ENCODE measurements at places on chromosomes 4 and X.

GRCh38 chrX:34918856-34919255, 23.7 kb upstream of the FAM47B start:
- no peak for DNase-seq

GRCh38 chr4:110897784-110898183, 274.9 kb upstream of the PITX2 start:
- DNase-seq = no peak

DNA sequence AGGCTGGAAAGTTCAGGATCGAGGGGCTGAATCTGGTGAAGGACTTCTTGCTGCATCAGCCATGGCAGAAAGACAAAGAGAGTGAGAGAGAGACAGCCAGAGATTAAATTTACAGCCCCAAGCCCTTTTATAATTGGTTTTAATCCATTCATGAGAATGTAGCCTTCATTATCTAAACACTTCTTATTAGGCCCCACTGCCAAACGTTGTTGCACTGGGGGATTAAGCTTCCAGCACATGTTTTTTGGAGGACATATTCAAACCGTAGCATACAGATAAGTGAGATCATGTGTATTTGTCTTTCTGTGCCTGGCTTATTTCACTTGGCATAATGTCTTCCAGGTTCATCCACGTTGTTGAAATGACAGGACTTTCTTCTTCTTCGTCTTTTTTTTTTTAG, 524.7 kb downstream of the SPRY1 start:
- no peak for DNase-seq

- no peak for DNase-seq
These were observed 193.2 kb downstream of the AFAP1 start for GRCh38 chr4:7746351-7747061.

GRCh38 chr4:165440415-165441158, 61.8 kb downstream of the CPE start:
- no peak for DNase-seq

DNA sequence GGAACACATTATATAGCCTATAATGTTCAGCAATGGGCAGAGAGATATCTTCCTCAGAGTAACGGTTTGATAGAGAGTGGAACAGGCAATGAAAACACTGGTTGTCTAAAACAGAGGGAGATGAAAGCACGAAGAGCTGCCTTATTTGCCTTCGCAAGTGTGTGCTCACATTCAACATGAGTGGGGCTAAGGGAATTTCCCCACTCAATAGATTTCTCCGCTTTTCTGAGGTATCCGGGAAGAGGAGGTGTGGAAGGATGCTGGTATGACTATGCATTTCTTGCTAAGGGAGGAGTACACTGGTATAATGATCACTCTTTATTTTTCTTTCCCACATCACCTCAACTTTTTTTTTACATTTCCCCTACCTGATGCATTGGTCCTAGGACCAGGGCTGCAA, 7.8 kb upstream of the GPR82 start:
- no peak for DNase-seq

Measured in activated CD8-positive, alpha-beta memory T cell treated with anti-CD3 and anti-CD28 coated beads for 1 hour (primary cell).